ENCODE measurements at places on chromosomes 16 and 17.

DNA sequence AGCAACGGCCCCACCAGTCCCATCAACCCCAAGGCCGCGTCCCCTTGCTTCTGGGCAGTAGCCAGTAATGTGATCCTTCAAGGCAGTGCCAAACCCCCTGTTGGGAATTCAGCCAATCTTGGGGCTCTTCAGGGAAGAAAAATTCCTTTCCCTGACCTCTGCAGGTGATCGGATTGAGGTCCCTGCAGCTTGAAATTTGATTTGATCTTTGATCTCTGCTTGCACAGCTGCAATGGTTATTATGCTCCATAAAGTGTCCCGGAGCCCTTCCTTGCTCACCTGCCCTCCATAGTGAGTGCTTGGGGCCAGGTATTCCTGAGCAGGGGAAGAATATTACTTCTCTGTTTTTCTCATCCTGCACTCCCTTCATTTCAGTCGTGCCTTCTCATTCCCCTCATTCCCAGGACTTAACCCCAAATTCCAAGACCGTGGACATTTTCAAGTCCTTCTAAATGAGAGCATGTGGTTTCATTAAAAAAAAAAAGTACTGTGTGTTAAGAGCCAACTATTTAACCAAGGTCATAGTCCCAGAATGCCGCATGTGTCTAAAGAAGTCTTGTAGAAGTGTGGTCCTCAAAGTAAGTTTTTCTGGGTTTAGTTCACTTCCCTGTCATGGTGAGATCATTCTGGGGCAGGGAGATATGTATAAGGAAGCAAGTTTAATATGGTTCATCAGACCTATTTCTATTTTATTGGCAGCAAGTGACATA lies 56.3 kb downstream of the SOX9 start:
- no peak for DNase-seq

DNA sequence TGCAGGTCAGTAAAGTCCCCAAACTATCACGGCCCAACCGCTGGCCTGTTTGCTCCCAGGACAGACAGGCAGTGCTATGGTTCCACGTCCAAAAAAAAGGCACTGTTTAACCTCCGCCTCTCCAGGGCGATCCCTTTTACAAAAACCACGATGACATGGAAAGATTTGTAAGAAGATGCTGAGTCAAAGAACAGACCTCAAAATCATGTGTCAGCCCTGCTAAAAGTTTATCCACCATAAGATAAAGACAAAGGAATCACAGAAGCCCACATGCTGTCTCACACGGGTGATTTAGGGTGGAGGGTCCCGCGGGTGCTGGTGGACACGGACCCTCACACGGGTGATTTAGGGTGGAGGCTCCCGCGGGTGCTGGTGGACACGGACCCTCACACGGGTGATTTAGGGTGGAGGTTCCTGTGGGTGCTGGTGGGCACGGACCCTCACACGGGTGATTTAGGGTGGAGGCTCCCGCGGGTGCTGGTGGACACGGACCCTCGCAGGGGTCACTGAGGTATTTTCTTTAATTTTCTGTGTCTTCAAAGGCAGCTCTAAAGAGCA lies 117.2 kb upstream of the METRNL start:
- no peak for DNase-seq

GRCh38 chr17:5819921-5820685 lies 235.8 kb upstream of the NLRP1 start:
- no peak for DNase-seq

GRCh38 chr17:46951706-46952105 lies 27.3 kb downstream of the RPRML start:
- no peak for DNase-seq

GRCh38 chr16:70692130-70692872 lies 6.4 kb upstream of the MTSS2 start:
- no peak for DNase-seq

DNA sequence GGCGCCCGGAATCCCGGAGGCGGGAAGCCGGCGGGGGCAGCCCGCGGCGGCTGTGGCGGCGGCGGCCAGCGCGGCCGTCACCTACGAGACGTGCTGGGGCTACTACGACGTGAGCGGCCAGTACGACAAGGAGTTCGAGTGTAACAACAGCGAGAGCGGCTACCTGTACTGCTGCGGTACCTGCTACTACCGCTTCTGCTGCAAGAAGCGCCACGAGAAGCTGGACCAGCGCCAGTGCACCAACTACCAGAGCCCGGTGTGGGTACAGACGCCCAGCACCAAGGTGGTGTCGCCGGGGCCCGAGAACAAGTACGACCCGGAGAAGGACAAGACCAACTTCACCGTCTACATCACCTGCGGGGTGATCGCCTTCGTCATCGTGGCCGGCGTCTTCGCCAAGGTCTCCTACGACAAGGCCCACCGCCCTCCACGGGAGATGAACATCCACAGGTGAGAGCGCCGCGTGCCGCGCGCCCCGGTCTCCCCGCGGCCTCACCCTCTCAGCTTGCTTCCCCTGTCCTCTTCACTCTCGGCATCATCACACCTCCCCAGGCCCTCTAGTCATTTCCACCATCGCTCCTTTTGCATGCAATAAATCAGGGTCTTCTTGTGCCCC lies 706 bp downstream of the SHISA6 start:
- DNase-seq = no peak

DNA sequence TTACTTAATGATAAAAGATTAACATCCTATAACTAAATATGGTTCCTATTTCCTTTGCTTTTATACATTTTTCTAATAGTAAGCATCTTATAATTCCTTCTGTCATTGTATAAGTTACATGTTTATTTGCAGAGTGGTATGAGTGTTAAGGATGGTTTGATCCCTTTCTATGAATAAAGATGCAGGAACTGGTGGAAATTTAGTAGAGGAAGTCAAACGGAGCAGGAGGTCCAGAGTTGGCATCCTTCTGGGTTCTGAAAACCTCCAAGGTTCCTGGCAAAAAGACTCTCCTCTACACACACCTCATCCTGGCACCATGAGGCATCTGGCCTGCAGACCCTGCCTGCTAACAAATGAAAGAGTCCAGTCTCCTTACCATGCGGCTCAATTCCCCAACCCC lies 296.8 kb downstream of the SOX9 start:
- DNase-seq = no peak

DNA sequence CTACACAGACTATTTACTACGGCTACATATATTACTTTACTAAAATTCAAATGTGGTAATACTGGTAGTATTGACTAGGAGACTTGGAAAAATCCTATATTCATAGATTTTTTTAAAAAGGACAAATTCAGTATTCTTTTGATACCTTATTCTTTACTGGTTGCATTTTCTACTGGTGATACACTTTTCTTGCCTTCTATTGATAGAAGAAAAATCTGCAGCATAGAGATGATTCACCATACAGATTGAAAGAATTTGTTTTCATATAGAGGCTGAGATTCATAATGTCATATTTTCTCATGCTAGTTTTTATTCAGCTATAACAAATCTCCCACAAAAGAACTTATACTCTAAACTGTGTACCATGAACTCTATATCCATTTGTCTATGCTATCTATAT lies 195.4 kb upstream of the C17orf78 start:
- no peak for DNase-seq

GRCh38 chr17:75693500-75694481 lies 26.7 kb downstream of the SAP30BP start:
- DNase-seq = no peak

GRCh38 chr16:25264597-25264996 lies 7.0 kb upstream of the ZKSCAN2 start:
- DNase-seq = no peak

DNA sequence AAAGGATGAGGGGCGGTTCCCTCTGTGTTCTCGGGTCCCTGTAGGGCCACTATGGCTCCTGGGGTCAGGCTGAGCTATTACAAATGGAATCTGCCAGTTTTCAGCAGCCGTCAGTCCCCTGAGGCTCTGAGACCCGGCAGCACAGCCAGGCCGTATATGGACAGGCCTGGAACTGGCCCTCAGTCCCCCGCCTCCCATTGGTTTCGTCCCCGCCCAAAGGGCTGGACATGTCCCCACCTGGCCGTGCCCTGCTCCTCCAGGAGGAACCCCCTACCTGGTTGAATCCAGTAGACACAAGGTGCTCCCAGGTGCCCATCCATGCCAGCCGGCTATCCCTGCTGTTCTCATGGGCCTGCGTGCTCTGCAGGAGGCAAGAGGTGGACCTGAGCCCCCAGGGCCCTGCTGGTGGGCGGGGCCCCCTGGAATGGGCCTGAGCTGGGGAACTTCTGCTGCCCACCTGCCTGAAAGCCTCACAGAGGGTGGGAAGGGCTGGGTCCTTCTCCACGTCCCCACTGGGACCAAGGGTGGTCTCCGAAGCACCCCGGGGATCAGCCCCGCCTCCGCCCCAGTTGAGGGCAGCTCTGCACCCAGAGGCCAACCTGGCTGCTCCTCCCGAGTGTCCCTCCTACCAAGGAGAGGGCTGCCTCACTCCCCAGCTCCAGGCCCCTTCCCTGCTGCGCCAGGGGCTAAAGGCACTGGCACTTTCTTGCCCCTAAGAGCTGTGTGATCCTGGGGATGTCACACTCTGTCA lies 16.8 kb downstream of the VASN start:
- no peak for DNase-seq

DNA sequence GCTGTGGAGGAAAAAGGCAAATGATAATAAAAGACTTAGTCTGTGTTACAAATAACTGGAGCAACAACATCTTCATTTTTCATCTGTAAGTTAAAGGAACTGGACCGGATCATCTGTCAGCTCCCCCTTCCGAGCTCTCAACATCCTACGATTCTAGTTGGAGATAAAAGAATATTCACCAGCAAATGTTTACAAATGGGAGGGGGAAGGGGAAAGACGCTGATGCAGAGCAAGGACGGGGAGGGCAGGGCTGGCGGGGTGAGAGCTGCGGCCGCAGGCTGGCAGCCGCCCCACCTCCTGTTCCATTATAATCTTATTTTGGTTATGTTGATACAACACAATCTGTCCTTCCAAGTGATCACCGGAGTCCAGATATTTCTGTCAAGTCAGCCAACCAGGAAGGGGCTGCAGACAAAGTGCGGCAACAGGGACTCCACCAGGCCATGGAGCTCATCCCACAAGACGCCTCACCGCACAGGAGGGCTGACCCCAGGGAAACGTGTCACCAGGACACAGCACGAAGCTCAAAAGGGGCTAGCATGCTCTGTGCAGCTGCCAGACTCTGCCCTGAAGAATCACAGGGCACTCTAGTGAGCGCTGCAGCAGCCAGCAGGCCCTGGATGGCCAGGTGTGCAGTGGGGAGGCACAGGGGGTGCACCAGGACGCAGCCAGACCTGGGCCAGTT lies 19.7 kb downstream of the FBXO31 start:
- no peak for DNase-seq

GRCh38 chr17:28319598-28319935 lies 567 bp downstream of the TMEM97 start:
- DNase-seq = no peak

GRCh38 chr17:57338257-57338914 lies 82.1 kb downstream of the MSI2 start:
- no peak for DNase-seq

- DNase-seq = no peak
Measured at GRCh38 chr16:49964316-49964715, 60.7 kb upstream of the CNEP1R1 start.

GRCh38 chr17:82795615-82796014 lies 43.8 kb downstream of the TBCD start:
- DNase-seq = no peak

DNA sequence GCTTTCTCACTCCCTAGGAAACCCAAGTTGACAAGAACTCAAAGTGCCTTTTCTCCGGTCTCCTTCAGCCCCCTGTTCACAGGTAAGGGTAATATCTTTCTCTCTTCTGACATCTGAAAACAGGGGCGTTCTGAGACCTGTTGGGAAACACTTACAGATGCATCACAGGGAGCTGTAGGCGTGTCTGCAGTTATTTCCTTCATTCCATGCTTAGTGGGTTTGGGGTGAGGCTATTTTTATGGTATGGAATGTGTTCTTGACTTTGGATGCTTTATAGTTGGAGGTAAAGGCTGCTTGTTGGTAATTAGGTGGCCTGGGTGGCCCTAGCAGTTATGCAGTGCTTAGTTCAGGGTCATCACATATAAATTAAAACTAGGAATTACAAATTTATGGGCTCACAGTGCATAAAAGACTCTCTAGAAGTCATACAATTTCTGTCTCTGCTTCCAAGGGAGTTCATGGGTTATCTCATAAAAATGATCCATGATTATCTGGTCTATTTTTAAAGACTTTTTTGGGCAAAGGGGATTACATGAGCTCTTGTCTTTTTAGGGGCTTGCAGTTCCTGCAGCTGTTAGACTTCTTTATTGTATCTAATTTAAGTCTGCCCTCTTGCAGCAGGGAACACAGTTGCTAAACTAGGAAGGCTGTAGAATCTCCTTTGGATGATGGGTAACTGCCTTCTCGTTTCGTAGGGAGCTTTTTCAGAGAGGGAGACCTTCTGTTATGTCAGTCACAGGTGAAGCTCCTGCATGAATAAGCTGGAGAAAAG lies 10.2 kb downstream of the SOCS7 start:
- DNase-seq = no peak

- DNase-seq = no peak
Measured at GRCh38 chr16:58077796-58078195, 51.4 kb downstream of the CFAP20 start.

GRCh38 chr17:21245639-21246084 lies 7.5 kb downstream of the NATD1 start:
- no peak for DNase-seq

GRCh38 chr17:79003661-79004411 lies 5.7 kb downstream of the CANT1 start:
- DNase-seq = no peak

- DNase-seq = no peak
Measured at GRCh38 chr16:19175492-19176262, 7.6 kb downstream of the SYT17 start.

DNA sequence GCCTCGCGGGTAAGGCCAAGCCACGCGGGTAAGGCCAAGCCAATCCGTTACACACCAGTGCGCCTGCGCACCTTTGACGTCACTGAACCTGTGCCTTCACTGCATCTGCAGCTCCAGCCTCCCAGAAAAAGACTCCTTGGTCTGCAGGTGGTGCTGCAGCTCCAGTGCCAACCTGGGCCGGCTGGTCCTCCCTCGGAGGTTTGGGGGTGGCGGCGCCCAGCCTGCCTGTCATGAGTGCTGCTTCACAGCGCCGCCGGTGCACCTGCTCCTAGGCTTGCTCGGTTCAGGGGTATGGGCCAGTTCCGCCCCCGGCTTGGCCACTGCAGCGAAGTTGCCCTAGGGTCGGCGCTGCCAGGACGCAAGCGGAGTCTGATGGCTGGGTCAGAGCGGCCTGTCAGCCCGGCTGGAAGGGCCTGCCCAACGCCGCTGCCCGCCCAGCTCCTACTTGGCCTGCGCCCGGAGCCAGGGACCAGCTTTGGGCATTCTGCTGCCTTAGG lies 146.6 kb downstream of the USP22 start:
- DNase-seq = no peak

- DNase-seq = peak; percentile 8
Measured at GRCh38 chr17:17757391-17757791, 76.1 kb downstream of the RAI1 start.

GRCh38 chr16:53892155-53892554 lies 188.2 kb downstream of the FTO start:
- no peak for DNase-seq

DNA sequence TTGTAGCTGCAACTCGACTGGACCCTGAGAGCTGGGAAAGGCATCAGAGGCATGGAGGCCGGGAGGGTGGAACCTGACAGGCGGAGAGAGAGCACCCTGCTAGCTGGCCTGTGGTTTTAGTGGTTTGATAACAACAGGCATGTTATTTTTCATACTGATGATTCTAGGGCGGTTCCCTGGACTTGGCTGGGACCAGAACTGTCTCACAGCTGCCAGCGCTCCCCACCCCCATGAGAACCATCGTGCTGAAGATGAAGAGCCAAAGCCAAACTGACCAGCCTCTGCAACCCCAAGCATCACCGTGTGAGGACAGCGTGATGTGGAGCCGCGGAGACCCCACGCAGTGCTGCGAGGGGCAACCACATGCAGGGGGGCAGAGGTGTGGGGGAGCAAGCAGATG lies 28.5 kb downstream of the MXRA7 start:
- no peak for DNase-seq

Measured in NCI-H2081 treated with DMSO at 0.1 percent for 48 hours (cell line).